NCI-H2029 treated with DMSO at 0.1 percent for 48 hours (cell line): ENCODE measurements at places on chromosomes 11 and 22.
A peak's percentile ranks its signal among the peaks of the same experiment; 100 is the strongest.

- DNase-seq: no peak
Measured at GRCh38 chr11:117807482-117808327, 10.7 kb upstream of the DSCAML1 start.

- no peak for DNase-seq
Measured at GRCh38 chr11:67165623-67166022, 46.6 kb downstream of the KDM2A start.

- DNase-seq: peak; percentile 5
Measured at GRCh38 chr11:73335204-73335923, 27.3 kb downstream of the ARHGEF17 start.

DNA sequence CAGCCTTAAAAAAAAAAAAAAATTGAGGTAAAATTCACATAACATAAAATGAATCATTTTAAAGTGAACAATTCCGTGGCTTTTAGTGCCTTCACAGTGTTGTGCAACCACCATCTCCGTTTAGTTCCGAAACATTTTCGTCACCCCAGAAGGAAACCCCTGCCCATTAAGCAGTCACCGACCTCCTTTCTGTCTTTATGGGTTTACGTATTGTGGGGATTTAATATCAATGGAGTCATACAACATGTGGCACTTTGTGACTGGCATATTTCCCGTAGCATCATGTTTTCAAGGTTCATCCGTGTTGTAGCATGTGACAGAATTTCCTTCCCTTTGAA, 65.5 kb downstream of the BCR start:
- DNase-seq: no peak

DNA sequence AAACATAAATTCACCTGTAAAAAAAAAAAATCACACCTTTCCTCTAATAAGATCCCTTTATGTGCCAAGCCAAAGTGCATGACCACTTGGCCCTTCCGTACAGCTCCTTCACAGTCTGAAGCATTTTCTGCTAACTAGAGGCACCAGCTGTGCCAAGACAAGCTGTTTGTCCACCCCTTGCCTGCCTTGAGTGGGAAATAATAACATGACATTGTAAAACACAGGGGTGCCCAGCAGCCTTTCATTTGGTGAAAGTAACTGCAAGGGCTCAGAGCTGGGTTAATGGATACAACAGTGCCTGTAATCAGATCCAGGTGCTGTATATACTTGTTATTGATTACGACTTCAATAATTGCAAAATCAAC, 59.2 kb downstream of the DDIAS start:
- DNase-seq: no peak

GRCh38 chr11:69199583-69200315, 44.0 kb downstream of the SMIM38 start:
- DNase-seq: no peak

GRCh38 chr11:64040684-64041322, 5.1 kb downstream of the FLRT1 start:
- no peak for DNase-seq

DNA sequence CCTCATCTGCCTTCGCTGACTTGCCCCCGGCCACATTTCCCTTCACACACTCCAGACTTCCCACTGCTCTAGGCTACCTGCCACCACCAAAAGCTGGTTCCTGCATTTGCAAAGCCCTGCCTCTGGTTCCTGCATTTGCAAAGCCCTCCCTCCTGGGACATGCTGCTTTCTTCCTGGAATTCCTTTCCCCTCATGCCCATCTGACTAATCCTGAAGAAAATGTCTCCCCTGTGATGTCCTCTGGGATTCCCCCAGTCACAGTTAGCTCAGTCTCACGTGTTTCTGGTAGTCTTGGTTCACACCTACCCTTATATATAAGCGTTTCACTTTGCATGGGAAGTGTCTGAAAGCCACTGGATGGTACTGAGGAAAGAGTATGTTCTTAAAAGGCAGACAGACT, 206.9 kb downstream of the DBX1 start:
- DNase-seq: no peak

DNA sequence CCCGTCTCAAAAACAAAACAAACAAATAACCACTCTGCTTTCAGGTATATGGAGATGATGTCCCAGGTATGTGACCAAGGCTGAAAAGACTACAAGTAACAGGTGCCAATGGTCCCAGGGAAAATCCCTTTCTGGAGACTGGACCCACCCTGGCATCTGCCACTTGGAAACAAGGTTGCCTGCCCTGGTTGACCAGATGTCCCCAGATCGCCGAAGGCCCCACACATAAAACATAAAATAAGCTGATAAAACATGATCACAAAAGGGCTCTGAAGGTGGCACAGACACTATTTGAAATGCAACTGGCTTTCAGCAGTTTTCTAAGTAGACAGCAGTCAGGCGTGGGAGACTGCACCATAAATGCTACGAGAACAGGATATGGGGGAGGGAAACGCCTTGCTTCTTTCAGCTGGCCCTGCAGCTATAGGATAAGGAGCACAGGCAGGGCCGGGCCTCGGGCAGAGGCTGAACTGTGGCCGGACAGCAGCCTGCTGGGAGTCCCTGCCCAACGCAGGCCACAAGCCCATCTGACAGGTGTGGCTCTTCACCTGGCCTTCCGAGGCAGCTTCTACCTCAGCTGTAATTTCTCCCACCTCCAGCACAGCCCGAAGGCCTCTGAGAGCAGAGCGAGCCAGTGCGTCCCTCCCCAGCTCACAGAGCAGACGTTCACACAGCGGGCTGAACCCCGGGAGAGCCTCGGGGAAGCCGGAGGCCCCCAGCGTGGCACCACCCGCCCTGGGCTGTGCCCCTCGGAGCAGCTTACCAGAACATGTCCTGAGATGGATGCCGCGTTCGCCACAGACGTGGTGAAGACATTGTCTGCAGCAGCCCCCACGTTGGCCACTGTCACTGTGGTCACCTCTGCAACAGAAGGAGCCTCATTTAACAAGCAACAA, 4.0 kb downstream of the DEAF1 start:
- no peak for DNase-seq

DNA sequence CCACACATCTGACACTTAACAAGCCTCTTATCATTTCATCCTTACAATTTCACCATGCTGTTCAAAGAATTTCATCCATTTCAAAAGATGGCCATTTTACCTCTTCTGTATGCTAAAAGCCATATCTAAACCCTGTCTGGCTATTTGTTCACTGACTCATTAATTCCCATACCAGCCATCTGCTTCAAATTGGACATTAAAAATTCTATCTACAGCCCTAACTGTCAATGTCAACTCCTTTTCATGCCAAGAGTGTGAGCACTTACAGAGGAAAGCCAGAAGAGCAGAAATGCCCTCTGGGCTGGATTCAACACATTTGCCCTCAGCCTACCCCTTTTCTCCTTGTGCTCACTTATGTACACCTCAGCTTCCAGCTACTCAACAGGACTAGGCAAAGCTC, 59.2 kb downstream of the SYTL2 start:
- no peak for DNase-seq

DNA sequence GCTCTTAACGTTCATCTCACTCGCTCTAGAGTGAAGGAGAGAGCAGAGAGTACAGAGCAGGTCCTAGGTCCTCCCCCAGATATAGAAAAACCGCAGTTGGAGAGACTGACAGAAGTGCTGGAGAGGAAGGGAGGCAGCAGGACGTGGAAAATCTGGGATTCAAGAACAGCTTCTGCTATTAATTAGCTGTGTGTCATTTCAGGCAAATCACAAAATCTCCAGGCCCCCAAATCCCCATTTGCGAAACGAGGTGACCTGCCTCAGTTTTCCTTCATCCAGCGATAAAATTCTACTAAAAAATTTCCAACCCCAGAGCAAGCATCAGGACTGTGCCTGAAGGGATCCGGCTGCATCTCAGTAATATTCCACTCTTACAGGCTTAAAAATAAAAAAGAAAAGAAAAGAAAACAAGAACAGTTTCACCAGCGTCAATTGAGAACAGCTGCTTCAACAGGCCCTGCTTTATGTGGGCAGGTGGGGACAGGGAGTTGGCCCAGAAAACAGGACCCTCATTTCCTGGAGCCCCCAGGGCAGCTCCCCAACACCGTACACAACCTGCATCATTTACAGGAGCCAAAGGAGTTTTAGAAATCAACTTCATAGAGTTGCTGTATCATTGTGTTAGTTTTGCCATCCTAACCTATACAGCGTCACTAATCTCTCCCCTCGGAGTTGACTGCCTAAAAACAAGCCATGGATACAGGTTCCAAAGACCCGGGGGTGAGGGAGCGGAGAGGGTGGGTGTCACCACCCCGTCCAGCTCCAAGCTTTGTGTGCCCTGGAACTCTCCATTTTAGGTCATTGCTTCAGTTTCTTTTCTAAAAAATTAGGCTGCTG, 2.3 kb upstream of the MALAT1 start:
- DNase-seq: no peak

- no peak for DNase-seq
Measured at GRCh38 chr22:44883011-44883421, 126.8 kb downstream of the PHF21B start.

DNA sequence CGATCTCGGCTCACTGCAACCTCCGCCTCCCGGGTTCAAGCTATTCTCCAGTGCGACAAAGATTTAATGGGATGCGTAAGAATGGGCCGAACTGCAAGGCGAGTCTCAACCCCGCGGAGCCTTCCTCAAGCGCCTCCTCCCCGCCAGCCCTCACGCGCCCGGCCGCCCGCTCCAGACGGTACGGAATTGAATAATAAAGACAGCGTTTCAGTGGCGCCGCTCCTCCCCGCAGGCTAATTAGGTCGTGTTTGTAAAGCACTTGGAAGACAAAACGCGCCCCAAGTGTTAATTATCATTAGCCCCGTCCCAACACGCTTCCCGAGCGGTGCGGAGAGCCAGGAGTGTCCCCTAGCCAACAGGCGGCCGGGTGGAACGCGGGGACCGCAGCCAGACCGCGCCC, 192.0 kb downstream of the BUD13 start:
- peak; percentile 20 for DNase-seq

DNA sequence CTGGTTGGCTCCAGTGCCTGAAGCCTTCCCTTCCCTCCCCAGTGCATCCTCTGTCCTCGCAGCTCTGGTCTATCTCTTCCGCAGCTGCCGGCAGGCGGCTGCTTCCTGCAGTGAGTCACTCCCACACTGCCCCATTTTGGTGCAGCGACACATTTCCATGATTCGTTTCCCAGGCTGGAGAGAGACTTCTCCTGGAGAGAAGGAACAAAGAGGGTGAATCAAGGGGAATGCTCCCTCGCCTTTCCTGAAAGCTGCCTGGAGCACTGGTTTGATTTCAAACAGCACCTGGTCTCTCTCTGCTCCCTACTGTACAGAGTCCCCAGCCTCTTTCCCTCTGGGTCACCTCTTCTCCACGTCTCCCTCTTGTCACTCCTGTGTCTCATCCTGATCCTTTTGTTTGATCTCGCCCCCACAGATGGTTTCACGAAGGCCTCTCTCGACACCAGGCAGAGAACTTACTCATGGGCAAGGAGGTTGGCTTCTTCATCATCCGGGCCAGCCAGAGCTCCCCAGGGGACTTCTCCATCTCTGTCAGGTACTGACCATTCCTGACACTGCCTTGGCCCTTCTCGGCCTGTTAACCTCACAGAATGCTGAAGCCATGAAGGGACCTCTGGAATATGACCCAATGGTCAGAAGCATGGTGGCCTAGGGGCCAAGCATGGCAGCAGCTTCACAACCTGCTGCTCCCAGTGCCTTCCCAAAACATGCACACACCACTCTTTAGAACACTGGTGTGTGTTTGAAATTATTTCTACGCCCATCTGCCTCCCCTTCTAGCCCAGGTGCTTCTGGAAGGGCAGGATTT, at the start of gene TMA7B:
Gene TMA7B (plus strand): TSS at position 758 of the 808 bp plus-strand sequence. CDS start 3,978 bp downstream, outside the sequence.
- no peak for DNase-seq

DNA sequence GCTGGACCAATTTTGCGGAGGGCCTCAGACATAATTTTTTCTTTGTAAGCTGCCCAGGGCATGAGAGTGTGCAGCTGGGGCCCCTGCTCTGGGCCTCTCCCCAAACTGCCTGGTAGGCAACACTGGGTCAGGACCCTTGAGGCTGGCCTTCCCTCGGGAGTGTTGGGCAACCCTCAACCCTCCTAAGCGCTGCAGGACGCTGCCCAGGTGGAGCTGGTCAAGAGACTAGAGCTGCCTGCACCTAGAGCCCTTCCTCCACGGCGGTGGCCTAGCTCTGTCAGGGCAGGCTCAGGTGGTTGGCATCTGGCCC, 505 bp upstream of the TMEM132A start:
- DNase-seq: no peak

- no peak for DNase-seq
Measured at GRCh38 chr11:70077411-70078094, 564 bp upstream of the ANO1 start.

- no peak for DNase-seq
Measured at GRCh38 chr22:38247713-38248112, 25.1 kb downstream of the TMEM184B start.

DNA sequence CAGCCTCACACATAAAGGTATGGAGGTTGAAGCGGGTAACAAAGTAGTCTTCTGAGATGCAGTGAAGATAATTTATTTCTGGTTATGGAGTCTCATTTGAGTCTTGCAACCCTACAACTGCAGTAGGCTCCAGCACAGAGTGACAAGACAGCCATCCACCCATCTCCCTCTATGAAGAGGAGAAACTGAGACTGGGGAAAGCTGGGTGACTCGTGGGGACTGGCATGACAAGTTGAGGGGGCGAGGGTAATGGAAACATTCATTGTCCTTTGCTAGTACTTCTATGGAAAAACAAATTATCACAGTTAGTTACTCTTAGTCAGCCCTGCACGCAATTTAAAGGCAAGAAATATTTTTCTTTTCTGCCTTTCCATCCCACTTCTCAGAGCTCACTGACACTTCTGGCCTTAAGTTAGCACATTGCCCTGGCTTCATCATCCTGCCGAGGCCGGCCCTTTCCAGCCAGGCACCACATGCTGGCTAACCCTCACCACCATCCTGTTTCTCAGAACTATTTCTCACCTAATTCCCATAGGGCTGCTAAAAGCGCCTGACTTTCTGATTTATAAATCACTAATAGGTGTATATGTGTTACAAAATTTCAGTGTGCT, 361.1 kb downstream of the ETS1 start:
- DNase-seq: no peak
